Bronchial epithelial cell (primary cell): ENCODE measurements at places on chromosomes 4 and X.

- no peak for DNase-seq
These were observed 22.3 kb upstream of the CLOCK start for GRCh38 chr4:55568905-55569504.

- DNase-seq: no peak
These were observed 1.3 kb upstream of the NYX start for GRCh38 chrX:41445781-41446358.

DNA sequence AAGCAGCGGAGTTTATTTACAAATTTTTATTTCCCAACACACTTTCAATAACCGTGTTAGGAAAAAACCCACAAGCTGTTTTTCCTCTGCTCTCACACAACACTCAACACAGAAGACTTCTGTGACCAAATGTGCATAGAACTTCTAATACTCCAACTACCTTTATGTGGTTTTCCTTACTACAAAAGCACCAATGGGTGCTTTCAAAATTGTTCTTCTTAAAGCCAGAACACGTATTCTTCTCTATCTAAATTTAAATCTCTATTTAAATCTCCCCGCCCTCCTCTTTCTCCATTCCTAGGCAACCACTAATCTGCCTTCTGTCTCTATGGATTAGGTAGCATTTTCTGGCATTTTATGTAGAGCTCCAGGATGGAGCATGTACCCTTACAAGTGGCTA is 90.0 kb downstream of the SHROOM2 start:
- DNase-seq: no peak

DNA sequence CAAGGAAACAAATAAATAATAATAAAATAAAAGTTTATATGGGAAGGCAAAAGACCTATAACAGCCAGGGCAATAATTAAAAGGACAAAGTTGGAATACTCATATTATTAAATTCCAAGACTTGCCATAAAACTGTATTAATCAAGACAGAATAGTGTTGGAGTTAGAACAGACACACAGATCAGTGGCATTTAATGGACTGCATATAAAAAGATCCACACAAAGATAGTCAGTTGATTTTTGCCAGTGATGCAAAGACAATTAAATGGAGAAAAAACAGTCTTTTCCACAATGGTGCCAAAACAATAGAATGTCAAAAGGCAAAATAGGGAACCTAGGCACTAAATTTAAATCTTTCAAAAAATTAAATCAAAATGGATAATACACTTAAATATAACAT is 587.1 kb upstream of the GRIA3 start:
- DNase-seq: no peak

- DNase-seq: no peak
These were observed 1981.3 kb upstream of the IGFBP7 start for GRCh38 chr4:59091146-59092142.

GRCh38 chrX:102154218-102154860 is 1.4 kb downstream of the BEX5 start:
- DNase-seq: no peak

- DNase-seq: peak; percentile 25
These were observed 458.1 kb downstream of the STIM2 start for GRCh38 chr4:27318740-27319139.
